ENCODE measurements at places on chromosomes 11 and 22.

- no peak for DNase-seq
Observed at GRCh38 chr11:96229354-96229977, 113.5 kb downstream of the MAML2 start.

DNA sequence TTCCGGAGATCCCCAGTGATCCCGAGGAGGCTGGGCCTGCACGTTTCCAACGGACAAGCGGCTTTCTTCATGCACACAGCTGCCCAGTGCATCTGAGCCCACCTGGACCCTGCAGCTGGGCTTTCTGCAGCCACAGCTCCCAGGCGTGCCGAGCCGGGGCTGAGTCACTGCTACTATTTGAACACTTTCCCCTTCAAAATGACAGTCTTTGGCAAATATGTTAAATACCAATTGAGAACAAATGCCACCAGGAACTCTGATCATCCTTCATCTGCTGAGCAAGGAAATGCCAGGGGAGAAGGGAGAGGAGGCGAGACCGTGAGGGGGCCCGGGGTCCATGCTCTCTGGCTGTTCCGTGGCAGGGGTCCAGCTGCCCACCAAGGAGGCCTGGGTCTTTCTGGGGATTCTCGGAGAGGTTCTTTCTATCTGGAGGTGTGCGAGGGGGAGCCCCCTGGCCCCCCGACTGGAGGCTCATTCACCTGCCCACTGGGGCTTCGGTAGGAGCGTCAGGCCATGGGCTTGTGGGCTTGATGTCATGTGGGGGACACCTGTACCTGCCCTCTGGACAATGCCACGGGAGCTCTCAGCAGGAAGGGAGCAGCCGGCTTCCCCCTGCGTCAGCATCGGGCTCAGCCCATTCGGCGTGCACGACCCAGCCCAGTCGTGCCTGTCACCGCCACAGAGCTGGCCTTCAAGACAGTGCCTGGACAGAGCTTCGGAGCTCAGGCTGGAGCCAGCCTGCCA, 159.6 kb downstream of the CTTN start:
- DNase-seq: no peak

DNA sequence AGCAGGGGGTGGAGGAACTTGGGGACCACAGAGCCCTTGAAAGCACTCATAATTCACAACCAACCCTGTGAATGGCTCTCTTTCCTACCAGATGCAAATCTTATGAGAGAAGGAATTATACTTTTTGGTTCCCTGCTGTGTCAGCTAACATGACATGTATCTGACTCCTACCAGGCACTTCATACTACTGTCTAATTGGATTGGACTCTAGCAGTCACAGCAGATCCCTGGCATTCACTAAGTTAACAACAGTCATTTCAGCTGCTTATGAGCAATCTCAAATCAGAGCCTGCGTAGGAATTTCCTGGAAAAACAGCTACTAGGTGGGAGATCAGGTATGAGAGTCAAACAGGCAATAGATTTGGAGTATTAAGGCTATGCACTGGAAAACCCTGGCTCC, 11.1 kb upstream of the ENDOD1 start:
- no peak for DNase-seq

GRCh38 chr11:16945671-16946469, 68.3 kb downstream of the PLEKHA7 start:
- no peak for DNase-seq

- DNase-seq: no peak
Observed at GRCh38 chr22:46974077-46974476, 211.6 kb downstream of the TBC1D22A start.

GRCh38 chr22:32119568-32120235, 39.4 kb downstream of the C22orf42 start:
- DNase-seq: no peak

DNA sequence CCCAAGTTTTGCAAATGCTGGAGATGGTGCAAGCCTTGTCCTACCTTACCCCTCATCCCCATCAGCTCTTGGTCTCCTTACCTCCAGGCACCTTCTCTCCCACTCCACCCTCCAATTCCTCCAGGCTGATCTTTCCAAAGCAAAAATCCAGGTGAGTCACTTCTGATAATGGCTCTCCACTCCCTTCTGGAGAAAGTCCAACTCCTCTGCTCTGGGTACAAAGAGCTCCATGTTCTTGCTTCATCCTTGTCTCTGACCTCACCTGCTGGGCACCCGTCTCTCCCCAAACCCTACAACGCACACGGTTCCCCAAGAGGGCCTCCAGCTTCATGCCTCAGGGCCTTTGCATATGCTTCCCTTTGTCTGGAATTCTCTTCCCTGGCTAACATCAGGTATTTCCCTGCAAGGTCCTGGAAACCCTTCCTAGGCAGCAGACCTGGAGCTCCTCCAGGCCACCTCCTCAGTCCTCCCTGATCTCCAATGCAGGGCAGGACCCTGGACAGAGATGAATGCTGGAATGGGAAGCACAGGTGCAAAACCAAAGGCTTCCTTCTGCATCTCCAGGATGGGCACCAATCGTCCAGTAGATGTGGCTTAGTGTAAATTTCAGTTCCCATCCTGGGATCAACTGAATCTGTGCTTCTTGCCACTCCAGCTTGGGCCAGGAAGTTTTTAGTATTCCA, 22.7 kb downstream of the IFT27 start:
- no peak for DNase-seq

DNA sequence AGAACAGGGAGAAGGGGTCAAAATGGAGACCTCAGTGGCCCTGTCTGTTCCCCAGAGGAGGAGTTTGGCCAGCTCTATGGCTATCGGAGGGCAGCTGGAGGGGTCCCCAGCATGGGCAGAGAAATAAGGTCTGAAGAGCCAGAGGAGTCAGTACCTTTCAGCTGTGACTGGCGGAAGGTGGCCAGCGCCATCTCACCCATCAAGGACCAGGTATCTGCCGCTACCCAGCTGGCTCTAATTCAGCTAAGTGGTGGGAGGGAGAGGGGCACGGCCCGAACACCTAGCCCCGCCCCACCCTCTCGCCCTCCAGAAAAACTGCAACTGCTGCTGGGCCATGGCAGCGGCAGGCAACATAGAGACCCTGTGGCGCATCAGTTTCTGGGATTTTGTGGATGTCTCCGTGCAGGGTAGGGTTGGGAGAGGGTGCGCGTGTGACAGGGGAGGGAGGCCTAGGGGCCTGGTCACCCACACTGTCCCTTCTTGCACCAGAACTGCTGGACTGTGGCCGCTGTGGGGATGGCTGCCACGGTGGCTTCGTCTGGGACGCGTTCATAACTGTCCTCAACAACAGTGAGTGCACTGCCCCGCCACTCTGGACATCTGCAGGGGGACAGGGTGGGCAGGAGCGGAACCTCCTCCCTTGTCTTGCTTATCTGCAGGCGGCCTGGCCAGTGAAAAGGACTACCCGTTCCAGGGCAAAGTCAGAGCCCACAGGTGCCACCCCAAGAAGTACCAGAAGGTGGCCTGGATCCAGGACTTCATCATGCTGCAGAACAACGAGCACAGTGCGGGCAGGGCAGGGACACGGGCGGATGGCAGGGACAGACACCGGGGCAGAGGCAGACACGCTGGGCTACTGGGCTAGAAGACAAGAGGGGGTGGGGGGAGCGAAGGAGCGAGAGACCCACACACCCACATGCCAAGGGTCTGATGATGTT, 2.8 kb downstream of the CTSW start:
- DNase-seq: no peak

DNA sequence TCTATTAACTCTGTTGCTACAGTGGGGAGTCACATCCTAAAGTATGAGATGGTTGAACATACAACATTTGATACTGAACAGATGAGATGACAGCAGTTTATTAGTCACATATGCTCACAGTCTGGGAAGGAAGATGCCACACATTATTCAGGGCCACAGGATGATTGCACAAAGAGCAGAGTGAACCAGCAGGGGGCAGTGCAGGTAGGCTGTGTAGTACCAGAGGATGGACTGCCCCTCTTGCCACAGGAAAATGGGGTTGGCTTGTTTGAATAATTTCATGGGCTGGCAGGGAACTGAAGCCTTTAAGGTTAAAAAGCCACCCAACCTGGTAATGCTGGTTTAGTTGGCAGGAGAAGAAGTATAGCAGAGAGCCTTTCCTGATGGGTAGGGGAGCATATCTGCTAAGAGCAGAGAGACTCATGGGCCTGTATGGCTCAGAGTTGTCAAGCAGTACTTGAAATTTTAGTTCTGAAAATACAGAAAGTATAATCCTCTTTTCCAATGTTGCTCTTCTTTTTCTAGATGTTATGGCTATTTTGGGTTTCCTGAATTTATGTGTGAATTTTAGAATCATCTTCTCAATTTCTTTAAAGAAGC, 180.4 kb upstream of the B3GAT1 start:
- DNase-seq: peak; percentile 17
